ENCODE measurements at places on chromosomes 1 and 21. TPM values are rescaled to one million over a fixed set of nuclear protein-coding genes. Genes with fewer than 3 reads are reported as not detected.

The IGSF21 gene
- not detected for total RNA-seq

The KIF1B gene
- total RNA-seq: 15.1 TPM

The WNT9A gene
- total RNA-seq: 1.5 TPM

The OR10J1 gene
- total RNA-seq: not detected

The CHRM3 gene
- total RNA-seq: under 0.01 TPM

The MX1 gene
- 0.37 TPM for total RNA-seq

The PCAT6 gene
- total RNA-seq: 2.9 TPM

Measured in airway epithelial cell (primary cell).